ENCODE measurements at places on chromosomes 12 and 14.

- no peak overlapping the region for H3K4me3 ChIP-seq
- H3K4me1 ChIP-seq = peaks cover 76% of the 10 kb centered on the region
- DNase-seq = no peak
- peak overlapping the region; percentile 97 for H3K27ac ChIP-seq
- H3K27me3 ChIP-seq = no peaks in the 10 kb centered on the region
These were observed 60.5 kb downstream of the SLC38A1 start for GRCh38 chr12:46208370-46208769.

- peak overlapping the region; percentile 87 for H3K27ac ChIP-seq
- H3K4me1 ChIP-seq = peaks cover 60% of the 10 kb centered on the region
- peaks cover 30% of the 10 kb centered on the region for H3K36me3 ChIP-seq
- no peaks in the 10 kb centered on the region for H3K27me3 ChIP-seq
- no peak for DNase-seq
These were observed 40.3 kb downstream of the LEMD3 start for GRCh38 chr12:65209655-65210043.

DNA sequence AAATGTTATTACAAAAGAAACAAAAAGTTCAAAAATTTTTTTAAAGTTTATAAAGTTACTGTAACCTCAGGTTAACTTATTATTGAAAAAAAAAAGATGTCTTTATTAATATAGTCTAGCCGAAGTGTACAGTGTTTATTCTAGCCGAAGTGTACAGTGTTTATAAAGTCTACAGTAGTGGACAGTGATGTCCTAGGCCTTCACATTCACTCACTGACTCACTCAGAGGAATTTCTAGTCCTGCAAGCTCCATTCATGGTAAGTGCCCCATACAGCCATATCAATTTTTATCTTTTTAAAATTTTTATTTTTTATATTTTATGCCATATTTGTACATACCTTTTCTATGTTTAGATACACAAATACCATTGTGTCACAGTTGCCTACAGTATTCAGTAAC, 10.4 kb downstream of the ATG2B start:
- peaks cover 15% of the 10 kb centered on the region for H3K36me3 ChIP-seq
- H3K4me3 ChIP-seq = no peak overlapping the region
- no peaks in the 10 kb centered on the region for H3K27me3 ChIP-seq

DNA sequence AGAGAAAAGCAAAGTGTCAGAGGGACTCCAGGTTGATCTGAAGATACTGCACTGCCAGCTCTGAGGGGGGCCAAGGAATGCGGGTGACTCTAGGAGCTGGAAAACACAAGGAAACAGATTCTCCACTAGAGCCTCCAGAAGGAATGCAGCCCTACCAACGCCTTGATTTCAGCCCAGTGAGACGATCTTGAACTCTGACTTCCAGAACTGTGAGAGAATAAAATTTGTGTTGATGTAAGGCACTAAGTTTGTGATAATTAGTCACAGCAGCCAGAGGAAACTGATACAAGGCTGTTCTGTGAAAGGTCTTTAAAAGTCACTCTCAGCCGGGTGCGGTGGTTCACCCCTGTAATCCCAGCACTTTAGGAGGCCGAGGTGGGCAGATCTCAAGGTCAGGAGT, 34.2 kb downstream of the CKAP4 start:
- H3K4me3 ChIP-seq = no peak overlapping the region
- no peaks in the 10 kb centered on the region for H3K4me1 ChIP-seq
- H3K36me3 ChIP-seq = no peaks in the 10 kb centered on the region

DNA sequence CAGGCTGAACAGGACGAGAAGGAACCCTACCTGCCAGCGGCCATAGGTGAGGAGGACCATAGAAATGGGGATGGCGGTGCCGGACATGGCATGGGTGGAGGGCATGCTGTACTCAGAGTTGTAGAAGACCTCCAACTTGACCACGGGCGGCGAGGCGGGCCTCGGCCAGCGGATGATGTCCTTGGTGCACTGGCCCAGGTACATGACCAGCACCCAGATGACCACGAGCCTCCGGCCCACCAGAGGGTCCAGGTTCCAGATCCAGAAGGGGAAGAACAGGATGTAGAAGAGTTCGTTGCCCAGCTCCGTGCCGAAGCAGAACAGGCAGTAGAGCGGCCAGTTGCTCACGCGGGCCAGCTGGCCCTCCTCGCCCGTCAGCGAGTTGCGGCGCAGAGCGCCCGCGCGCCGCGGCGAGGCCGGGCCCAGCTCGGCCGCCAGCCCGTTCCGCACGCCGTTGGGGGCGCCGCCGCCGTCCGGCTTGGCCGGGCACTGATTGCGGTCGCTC, 582 bp downstream of the SGPP1 start:
- H3K36me3 ChIP-seq = peaks cover 2% of the 10 kb centered on the region
- peak; percentile 25 for DNase-seq
- peak overlapping the region; percentile 99 for H3K4me3 ChIP-seq
- H3K27me3 ChIP-seq = no peaks in the 10 kb centered on the region

DNA sequence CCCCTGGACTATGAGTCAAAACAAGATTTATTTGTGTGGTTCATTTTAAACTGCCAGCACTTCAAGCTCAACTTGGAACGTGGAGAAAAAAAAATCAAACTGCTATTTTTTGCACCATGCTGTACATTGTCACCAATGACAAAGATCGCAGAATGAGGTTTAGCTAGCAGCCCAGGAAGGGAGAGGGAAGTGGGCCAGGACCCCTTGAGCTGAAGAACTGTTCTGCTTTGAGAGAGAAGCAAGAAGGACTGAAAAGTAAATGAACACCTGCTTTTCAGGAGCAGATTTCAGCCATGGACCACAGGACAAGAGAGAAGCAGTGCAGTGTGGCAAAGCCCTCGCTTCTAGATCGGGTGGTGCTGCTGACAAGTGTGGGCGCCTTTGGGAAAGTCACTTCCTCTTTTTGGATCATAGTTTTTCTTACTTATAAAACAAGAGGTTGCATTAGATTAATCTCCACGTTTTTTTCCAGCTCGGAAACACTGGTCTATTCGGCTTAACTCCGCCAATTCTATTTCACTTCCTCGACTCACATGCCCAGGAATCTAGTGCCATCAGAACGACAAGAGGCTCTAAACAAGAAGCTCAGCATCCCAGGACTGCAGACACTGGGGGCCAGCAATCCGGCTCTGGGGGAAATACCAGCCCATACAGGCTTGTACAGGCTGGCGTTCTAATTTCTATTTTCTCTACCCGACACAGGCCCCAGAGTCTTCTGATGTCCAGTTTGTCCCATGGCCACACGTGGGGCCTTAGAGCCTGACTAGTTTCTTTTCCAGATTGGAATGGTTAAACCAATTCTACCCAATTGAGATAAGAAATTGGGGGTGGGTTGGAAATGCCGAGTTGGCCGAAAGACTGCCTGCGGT, 129.9 kb downstream of the CRACR2A start:
- no peaks in the 10 kb centered on the region for H3K27me3 ChIP-seq
- DNase-seq = no peak
- H3K36me3 ChIP-seq = peaks cover 32% of the 10 kb centered on the region

GRCh38 chr14:52077256-52077979, 8.6 kb upstream of the NID2 start:
- peaks cover 16% of the 10 kb centered on the region for H3K27me3 ChIP-seq
- H3K27ac ChIP-seq = no peak overlapping the region
- H3K4me3 ChIP-seq = no peak overlapping the region
- no peaks in the 10 kb centered on the region for H3K36me3 ChIP-seq

DNA sequence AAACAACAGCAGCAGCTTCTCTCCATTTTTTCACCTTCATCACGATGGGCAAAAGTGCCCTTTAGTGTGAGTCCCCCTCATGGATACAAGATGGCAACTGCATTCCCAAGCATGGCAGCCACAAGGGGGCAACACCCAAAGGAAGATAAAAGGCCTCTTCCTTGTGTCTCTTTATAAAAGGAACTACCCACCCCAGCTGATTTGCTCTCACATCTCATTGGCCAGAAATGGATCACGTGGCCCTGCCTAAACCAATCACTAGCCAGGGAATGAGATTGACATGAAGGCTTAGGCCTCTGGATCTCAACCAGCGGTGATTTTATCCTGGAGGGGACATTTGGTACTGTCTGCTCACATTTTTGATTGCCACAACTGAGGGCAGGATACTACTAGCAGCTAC, 21.9 kb upstream of the IFT81 start:
- H3K27me3 ChIP-seq = no peaks in the 10 kb centered on the region
- peak; percentile 35 for DNase-seq
- H3K27ac ChIP-seq = peak overlapping the region; percentile 3

GRCh38 chr14:103393676-103394626, 8.7 kb downstream of the MARK3 start:
- no peak overlapping the region for H3K27ac ChIP-seq
- H3K4me3 ChIP-seq = no peak overlapping the region

GRCh38 chr14:75018694-75019093, 16.0 kb downstream of the EIF2B2 start:
- no peak overlapping the region for H3K27ac ChIP-seq
- H3K4me1 ChIP-seq = no peaks in the 10 kb centered on the region
- H3K36me3 ChIP-seq = peaks cover 45% of the 10 kb centered on the region

- no peaks in the 10 kb centered on the region for H3K27me3 ChIP-seq
- H3K27ac ChIP-seq = peak overlapping the region; percentile 72
- H3K4me1 ChIP-seq = peaks cover 83% of the 10 kb centered on the region
- H3K36me3 ChIP-seq = peaks cover 13% of the 10 kb centered on the region
- no peak for DNase-seq
These were observed 40.7 kb downstream of the WDR20 start for GRCh38 chr14:102180248-102180998.

- no peak overlapping the region for H3K27ac ChIP-seq
- H3K36me3 ChIP-seq = no peaks in the 10 kb centered on the region
- no peak overlapping the region for H3K4me3 ChIP-seq
- no peak for DNase-seq
These were observed 339.0 kb downstream of the KCNH5 start for GRCh38 chr14:62706217-62706616.

DNA sequence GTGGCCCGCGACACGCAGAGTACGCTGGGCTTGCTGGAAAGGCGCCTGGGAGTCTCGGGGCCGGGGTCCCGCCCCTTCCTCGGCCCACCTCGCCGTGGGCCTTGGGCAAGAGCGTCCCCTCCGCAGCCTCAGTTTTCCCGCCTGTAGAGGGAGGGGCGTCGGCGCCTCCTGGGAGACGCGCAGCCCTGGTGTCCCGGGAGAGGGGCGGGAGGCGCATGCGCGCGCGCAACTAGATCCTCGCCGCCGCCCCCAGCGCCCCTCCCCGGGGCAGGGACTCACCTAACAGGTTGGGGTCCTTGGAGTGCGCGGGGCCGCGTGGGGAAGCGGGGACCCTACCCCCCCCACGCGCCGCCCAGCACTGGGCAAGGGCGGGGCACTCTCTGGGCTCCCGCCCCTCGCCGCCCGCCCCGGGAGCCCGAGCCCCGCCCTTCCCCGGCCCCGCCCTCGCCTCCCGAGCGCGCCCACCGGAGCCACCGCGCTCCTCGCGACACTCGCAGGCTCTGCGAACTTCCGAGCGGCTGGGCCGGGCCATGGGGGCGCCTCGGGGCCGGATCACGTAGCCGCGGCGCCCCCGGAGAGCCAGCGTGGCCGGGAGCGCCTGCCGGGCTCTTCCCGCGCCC, at the start of gene KIF26A:
KIF26A (plus strand) TSS at position 490 of the 620 bp plus-strand sequence. CDS start 136 bp downstream, outside the sequence.
- DNase-seq = peak; percentile 53
- H3K27ac ChIP-seq = no peak within 1 kb of the TSS
- peaks cover 31% of the 10 kb centered on the region for H3K27me3 ChIP-seq
- H3K4me3 ChIP-seq = peak within 1 kb of the TSS; percentile 1

- H3K36me3 ChIP-seq = no peaks in the 10 kb centered on the region
- H3K4me1 ChIP-seq = no peaks in the 10 kb centered on the region
- no peaks in the 10 kb centered on the region for H3K27me3 ChIP-seq
- no peak overlapping the region for H3K27ac ChIP-seq
- no peak for DNase-seq
- no peak overlapping the region for H3K4me3 ChIP-seq
These were observed 168.1 kb upstream of the GSC start for GRCh38 chr14:94938016-94938415.

DNA sequence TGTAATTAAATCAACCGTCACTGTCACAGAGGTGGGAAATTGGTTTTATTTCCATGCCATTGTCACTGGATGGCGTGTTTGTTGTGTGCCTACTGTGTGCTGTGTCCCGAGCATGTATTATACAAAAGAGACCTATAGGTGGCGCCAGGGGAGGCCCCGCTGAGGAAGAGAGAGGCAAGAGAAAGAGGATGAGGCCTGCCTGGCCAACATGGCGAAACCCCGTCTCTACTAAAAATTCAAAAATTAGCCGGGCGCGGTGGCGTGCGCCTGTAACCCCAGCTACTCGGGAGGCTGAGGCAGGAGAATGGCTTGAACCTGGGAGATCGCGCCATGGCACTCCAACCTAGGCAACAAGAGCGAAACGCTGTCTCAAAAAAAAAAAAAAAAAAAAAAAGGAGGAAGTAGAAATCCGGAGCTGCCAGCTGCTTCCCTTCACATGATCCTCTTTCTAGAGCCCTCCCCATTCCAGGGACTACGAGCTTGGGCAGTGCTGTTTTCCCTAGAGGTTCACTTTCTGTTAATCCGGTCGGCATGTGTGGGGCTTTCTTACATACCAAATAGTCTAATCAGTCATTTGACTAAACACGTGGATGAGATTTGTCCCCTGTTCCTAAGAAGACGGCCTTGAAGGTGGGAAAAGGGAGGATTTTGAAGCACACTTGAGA, 6.4 kb upstream of the CCDC175 start:
- no peak overlapping the region for H3K4me3 ChIP-seq
- H3K27ac ChIP-seq = no peak overlapping the region
- no peaks in the 10 kb centered on the region for H3K36me3 ChIP-seq
- DNase-seq = no peak
- H3K27me3 ChIP-seq = peaks cover 5% of the 10 kb centered on the region

DNA sequence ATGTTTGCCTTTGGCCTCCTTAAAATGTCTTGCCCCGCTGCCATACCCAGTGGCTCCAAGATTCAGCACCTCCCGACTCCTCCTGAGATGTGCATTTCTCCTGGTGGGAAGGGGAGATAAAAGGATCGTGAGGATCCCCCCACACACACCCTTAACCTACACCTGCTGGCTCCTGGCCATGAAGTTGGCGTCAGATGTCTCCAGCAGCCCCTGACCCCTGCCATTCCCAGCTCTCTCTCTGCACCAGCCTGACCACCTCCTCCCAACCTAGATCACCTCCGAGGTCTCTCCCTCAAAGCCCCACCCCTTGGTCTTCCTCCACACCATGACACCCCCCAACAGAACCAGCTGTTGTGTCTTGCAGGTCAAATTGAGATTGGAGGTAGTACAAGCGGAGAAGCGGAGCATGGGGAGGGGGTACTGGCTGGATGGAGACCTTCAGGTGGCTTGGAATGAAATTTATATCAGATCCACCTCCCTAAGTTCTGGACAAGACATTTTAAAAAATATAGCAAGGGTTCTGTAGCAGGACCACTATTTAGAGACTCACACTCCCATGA, 151.1 kb upstream of the FKBP4 start:
- H3K4me3 ChIP-seq = no peak overlapping the region
- H3K27ac ChIP-seq = no peak overlapping the region
- H3K4me1 ChIP-seq = peaks cover 17% of the 10 kb centered on the region
- peaks cover 22% of the 10 kb centered on the region for H3K27me3 ChIP-seq
- DNase-seq = no peak
- H3K36me3 ChIP-seq = no peaks in the 10 kb centered on the region

- H3K36me3 ChIP-seq = no peaks in the 10 kb centered on the region
- DNase-seq = no peak
- no peaks in the 10 kb centered on the region for H3K27me3 ChIP-seq
- H3K4me3 ChIP-seq = no peak overlapping the region
These were observed 21.4 kb downstream of the ABCB9 start for GRCh38 chr12:122944605-122945592.

GRCh38 chr12:106128585-106129328, 10.0 kb downstream of the NUAK1 start:
- H3K36me3 ChIP-seq = no peaks in the 10 kb centered on the region
- H3K27ac ChIP-seq = no peak overlapping the region
- DNase-seq = no peak
- H3K27me3 ChIP-seq = peaks cover 30% of the 10 kb centered on the region

- H3K4me3 ChIP-seq = peak overlapping the region; percentile 12
- H3K36me3 ChIP-seq = peaks cover 4% of the 10 kb centered on the region
- no peak for DNase-seq
- peaks cover 50% of the 10 kb centered on the region for H3K4me1 ChIP-seq
- H3K27ac ChIP-seq = peak overlapping the region; percentile 85
- no peaks in the 10 kb centered on the region for H3K27me3 ChIP-seq
These were observed 6.1 kb downstream of the ABCD2 start for GRCh38 chr12:39613525-39613924.
